Thyroid gland (tissue), 4 donors: ENCODE measurements at places on chromosomes 1 and 21.
A peak's percentile ranks its signal among the peaks of the same experiment; 100 is the strongest.

DNA sequence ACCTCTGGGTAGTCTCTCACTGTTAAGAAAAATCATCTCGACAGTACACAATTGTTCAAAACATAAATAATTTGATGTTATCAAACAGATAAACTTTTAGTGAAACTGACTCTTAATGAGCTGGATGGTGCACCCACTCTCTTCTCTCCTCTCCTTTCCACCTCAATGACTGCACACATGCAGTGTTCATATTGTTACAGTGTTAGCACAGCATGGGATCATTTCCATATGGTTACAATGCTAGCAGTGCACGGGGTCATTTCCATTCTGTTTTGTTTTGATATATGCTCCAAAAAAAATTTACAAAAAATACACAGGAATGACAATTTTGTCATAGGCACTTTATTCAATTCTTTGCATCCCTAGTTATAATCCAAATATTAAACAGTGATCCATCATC, 26.4 kb upstream of the RNF187 start:
- no peak for DNase-seq

- no peak for DNase-seq
These were observed 450.8 kb downstream of the PTPRU start for GRCh38 chr1:29687166-29687565.

- no peak for DNase-seq
These were observed 7.0 kb downstream of the EPB41 start for GRCh38 chr1:28921286-28921869.

DNA sequence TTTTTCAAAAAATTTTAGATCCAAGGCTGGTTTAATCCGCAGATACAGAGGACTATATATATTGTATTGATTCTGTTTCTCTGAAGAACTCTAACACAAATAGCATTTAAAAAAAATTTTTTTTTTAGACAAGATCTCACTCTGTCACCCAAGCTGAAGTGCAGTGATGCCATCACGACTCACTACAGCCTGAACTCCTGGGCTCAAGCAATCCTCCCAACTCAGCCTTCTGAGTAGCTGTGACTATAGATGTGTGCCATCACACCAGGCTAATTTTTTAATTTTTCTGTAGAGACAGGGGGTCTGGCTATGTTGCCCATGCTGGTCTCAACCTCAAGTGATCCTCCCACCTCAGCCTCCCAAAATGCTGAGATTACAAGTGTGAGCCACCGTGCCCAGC, 3.0 kb downstream of the ANKRD45 start:
- DNase-seq = no peak

DNA sequence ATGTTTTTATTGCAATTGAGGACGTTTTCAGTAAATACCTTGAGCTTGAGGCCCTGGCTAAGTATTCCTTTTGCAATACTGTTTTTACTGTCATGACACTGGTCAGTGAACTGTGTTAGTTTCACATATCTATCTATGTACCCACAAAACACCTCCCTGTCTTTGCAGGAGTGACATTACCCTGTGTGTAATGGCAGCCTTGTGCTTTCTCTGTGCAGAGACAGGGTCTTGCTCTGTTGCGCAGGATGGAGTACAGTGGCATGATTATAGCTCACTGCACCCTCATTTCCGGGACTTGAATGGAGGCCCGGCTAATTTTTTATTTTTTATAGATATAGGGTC, 8.9 kb downstream of the YBX1 start:
- no peak for DNase-seq

- no peak for DNase-seq
These were observed 49.6 kb downstream of the LRRC71 start for GRCh38 chr1:156970017-156970416.

DNA sequence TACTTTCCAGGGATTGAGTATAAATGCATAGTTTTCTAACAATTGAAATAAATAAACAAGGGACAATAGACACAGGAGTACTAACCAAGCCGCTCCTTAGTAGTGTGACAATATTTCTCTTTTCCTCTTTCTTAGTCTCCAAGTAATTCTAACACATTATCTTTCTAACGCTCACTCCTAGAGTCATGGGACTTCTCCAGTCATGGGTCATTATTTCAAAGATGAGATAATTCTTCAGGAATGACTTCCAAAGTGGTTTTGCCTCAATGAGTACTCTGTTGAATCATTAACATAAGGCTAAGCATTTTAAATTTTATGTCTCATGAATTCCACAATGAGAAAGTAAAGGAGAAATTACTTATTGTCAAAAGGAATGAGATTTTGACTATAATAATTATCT, 605.8 kb upstream of the ADAMTS5 start:
- DNase-seq = no peak

DNA sequence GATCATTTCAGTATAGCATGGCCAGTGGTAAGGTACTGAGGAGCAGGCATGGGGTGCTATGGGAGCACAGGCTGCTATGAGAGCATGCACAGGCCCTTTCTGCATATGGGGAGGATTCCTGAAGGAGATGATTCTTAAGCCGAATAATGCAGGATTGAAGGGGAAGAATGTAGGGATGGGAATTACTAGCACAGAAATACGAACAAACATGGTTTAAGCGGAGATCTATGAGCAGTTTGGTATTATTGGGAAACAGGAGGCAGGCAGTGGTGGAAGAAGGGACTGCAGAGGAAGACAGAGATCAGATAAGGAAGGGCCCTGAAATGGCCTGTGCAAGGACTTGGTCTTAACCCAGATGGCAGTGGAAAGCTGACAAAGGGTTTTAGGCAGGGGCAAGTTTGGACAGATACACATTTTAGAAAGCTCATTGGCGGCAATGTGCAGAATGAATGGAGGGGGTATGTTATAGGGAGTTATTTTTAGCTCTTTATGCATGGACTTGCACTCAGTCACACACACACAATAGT, 1.7 kb downstream of the OSCP1 start:
- DNase-seq = no peak

DNA sequence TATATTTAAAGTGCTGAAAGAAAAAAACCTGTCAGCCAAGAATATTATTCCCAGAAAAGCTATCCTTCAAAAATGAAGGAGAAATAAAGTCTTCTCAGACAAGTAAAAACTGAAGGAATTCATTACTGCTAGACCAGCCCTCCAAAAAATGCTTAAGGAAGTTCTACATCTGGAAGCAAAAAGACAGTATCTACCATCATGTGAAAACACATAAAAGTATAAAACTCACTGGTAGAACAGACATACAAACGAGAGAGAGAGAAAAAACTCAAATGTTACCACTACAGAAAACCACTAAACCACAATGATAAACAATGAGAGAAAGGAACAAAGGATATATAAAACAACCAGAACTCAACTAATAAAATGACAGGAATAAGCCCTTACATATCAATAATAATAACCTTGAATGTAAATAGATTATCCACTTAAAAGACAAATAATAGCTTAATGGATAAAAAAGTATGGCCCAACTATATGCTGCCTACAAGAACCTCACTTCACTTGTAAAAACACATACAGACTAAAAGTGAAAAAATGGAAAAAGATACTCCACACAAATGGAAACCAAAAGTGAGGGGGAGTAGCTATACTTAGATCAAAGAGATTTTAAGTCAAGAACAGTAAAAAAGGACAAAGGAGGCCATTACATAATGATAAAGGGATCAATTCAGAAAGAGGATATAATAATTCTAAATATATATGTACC, 22.0 kb downstream of the NSL1 start:
- DNase-seq = no peak

- DNase-seq = no peak
These were observed 3.3 kb downstream of the ENSA start for GRCh38 chr1:150626150-150626549.

- DNase-seq = peak; percentile 93
These were observed 23.9 kb downstream of the GPR161 start for GRCh38 chr1:168112673-168113305.

- DNase-seq = no peak
These were observed 21.2 kb downstream of the NECAP2 start for GRCh38 chr1:16461681-16462080.

DNA sequence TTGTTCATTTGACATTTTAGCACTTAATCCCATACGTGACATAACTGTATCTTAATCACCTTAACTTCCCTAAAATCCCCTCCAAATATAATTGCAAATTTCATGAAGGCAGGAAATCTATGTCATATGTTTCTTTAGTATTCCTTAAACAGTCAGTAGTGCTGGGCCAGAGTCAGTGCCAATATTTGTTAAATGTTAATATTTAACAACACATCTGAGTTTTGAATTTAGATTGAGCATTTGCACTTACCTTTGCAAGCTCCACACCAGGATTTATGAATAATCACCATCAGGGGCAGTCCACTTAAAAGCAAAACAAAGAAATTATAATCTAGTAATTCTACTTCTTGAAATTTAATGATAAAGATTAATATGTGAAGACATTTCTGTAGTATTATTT, 5.3 kb downstream of the KTI12 start:
- DNase-seq = no peak

GRCh38 chr1:39977202-39977601, 22.3 kb downstream of the MFSD2A start:
- no peak for DNase-seq

- no peak for DNase-seq
These were observed 154.5 kb upstream of the C1orf87 start for GRCh38 chr1:60228041-60228491.

DNA sequence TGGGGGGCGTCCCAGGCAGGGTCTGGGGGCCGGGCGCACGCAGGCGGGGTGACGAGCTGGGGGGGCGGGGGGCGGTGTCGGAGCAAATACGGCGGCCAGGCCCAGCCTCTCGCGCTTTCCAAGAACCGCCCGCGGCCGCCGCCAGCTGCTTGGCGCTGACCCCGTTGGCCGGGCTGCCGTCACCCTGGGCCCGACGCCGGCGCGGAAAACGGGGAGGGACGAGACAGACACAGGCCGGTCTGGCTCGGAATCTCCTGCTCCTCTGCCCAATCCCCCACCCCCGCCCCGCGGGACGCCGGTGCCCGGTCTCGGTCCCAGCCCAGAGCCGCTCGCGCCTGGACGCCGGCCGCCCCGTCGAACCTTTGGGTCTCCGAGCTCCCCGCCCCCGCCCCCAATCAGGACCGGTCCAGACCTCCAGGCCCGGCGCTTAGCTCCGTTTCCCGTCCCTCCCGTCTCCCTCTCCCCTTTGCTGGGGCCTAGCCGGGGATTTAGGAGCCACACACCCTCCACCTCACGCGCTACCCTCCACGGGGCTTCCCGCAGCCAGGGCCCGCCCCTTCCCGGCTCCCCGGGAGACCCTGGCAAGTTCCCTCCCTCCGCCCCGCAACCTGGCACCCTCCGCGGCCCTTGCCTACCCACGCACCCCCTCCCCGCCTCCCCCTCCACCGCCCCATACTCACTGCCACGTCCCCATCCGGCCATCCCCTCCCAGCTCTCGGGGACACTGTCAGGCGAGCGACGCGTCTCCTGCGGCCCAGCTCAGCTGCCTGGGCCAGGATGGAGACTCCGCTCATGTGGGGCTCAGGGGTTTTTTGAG, 800 bp upstream of the MMP23B start:
- DNase-seq = peak; percentile 30

DNA sequence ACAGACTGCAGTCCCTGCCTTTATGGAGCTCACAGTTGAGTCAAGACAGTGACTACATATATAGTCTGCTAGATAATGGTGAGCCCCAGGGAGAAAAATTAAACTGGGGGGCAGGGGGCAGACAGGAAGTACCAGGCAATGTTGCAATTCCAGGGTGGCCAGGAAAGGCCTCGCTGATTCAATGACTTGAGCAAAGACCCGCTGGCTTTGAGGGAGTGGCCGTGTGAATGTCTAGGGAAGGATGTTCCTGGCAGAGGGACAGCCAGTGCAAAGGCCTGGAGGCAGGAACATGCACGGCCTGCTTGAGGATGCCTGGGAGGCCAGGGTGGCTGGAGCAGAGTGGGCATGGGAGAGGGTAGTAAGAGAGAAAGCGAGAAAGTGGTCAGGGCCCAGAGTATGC, 23.0 kb upstream of the EPHA8 start:
- no peak for DNase-seq

- no peak for DNase-seq
These were observed 10.1 kb downstream of the DIPK1A start for GRCh38 chr1:92951141-92951582.

GRCh38 chr1:59601041-59601441, 213.7 kb upstream of the HOOK1 start:
- DNase-seq = peak; percentile 28

DNA sequence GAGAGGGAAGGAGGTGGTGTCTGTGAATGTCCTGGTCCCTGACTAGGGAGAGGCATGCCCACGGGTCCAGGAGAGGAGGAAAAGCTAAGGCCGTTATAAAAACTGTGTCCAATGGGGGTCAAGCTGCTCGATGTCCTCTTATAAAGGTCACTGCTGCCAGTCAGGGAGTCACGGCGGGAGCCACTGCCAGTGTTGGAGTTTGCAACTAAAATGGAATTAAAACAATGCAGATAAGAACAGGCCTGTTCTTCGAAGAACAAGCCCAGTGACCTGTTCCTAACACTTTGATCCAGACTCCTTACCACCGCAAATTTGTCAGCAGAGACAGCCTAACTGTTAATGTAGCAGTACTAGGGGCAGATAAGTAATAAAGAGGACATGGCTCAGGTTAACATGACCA, 56.1 kb upstream of the SDC3 start:
- no peak for DNase-seq

- DNase-seq = peak; percentile 27
These were observed 7.1 kb upstream of the ITGB2 start for GRCh38 chr21:44927587-44928461.

DNA sequence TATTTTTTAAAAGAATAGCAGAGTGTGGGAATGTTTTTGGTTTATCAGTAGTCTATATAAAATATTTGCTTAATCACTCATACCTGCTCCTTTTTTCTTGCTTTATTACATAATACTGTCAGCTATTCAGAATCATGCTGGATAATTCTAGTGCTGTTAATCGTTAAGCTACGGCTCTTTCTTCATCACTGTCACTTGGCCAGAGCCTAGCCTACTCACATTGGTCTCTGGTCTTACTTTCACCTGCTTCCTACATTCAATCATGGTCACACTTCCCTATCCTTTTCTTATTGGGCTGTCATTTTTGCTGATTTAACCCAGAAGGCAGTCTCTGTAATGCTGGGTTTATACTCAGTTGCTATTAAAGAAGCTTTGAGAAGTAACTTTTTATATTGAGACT, 2.5 kb downstream of the KLHL20 start:
- DNase-seq = no peak

DNA sequence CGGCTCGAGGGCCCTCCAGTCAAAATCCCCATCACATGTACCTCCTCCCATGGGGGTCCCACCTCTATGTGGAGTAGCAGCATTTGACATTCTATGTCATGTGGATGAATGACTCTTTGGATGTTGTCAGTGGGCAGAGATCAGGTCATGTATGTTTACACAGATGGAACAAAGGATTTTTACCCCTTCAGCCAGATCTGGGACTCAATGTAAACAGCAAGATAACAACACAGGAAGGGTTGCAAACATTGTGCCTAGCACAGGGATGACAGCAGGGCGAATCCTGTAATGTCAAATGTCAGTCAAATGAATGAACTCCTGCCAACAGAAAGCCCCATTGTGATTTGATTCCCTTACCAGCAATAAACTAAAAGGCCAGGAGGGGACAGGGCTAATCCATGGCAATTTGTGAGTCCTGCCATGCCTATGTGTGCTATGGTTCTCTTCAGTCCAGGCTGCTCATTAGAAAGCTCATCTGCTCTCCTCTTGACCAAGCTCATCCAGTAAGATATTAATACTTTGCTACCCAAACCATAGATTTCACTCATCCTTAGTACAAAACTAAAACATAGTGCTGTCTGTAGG, 60.3 kb downstream of the PGBD5 start:
- DNase-seq = no peak

GRCh38 chr1:207897188-207897587, 13.7 kb downstream of the CD34 start:
- DNase-seq = no peak
